ENCODE measurements at places on chromosomes 5 and 9.
A peak's percentile ranks its signal among the peaks of the same experiment; 100 is the strongest.

GRCh38 chr5:173306695-173307094 is 21.5 kb downstream of the STC2 start:
- no peak for DNase-seq

- DNase-seq = peak; percentile 78
Observed at GRCh38 chr5:143495821-143496275, 92.4 kb upstream of the NR3C1 start.

DNA sequence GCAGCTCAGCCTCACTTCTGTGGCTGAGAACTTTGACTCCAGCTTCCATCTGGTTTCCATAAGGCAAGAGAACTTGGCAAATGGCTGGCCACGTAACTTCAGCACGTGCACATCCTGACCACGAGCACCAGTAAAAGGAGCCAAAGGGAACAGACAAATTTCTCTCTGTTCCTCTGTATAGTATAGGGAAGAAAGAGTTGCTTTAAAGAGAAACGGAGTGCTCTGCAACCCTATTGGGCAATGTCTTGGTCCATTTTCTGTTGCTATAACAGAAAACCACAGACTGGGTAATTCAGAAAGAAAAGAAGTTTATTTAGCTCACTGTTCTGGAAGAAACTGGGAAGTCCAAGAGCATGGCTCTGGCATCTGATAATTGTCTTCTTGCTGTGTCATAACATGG is 558.7 kb downstream of the ACTL7B start:
- DNase-seq = no peak

- no peak for DNase-seq
Observed at GRCh38 chr5:102700916-102701315, 54.2 kb upstream of the PAM start.

DNA sequence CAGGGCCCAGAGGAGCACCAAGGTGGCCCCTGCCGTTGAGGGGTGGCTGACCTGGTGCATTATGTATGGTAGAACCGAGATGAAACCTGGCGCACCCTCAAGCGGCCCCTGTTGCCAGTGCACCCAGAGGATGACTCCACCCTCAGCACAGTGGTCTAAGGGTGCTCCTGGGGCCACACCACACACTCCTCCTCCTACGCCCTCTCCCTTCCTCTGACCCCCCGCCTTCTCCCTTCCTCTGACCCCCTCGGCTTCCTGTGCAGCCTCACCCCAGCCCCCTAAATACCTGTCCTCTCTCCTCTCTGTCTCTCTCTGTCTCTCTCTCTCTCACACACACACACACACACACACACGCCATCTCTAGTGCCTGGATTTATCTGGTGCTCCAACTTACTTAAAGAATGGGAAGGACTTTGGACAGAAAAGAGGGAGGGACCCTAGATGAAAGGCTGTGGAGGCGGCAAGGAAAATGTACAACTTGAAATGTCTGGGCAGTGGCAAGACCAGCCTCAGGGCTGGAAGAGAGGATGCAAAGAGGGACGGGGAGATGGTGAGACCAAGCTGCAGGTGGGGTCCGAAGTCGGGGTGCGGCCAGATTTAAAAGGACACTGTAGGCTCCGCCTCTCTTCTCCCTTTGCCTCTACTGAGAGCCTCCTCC is 18.2 kb upstream of the SLC30A5 start:
- no peak for DNase-seq

GRCh38 chr5:178381921-178382695 is 149.5 kb upstream of the PHYKPL start:
- no peak for DNase-seq

- no peak for DNase-seq
Observed at GRCh38 chr9:109447329-109448076, 50.6 kb downstream of the PTPN3 start.

DNA sequence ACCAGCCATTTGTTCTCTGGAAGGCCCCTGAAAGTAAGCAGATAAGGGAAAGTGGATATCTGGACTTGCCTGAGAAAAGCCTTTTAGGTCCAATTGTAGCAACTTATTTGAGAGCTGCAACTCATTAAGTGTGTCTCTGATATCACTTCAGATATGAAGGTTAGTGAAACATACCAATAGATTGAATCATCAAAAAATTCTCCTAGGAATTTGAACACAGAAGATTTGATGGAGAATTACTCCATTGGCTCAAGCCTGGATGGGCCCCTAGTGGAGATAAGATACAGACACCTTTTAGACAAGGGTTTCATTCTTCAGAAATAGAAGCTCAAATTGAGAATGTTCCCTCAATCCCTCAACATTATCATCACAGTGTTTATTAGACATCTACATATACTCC is 356.7 kb downstream of the NDUFS4 start:
- DNase-seq = no peak

DNA sequence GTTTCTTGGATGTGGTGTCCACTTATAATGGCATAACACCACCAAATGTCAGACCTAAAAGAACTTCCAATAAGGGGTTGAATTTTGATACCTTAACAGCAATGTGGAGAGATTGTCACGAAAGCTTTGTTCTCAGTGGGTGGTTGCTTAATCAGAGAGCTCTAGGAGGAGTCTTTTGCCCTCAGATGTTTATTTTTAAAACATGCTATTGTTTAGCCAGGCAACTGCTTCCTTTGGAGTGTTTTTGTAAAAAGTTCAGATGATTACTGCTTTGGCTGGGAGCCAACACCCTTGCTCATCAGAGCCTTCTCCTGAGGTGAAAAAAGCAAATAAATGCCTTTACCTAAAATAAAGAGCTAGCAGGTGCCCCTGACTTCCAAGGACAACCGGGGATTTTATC is 65.0 kb downstream of the SLC1A1 start:
- no peak for DNase-seq

DNA sequence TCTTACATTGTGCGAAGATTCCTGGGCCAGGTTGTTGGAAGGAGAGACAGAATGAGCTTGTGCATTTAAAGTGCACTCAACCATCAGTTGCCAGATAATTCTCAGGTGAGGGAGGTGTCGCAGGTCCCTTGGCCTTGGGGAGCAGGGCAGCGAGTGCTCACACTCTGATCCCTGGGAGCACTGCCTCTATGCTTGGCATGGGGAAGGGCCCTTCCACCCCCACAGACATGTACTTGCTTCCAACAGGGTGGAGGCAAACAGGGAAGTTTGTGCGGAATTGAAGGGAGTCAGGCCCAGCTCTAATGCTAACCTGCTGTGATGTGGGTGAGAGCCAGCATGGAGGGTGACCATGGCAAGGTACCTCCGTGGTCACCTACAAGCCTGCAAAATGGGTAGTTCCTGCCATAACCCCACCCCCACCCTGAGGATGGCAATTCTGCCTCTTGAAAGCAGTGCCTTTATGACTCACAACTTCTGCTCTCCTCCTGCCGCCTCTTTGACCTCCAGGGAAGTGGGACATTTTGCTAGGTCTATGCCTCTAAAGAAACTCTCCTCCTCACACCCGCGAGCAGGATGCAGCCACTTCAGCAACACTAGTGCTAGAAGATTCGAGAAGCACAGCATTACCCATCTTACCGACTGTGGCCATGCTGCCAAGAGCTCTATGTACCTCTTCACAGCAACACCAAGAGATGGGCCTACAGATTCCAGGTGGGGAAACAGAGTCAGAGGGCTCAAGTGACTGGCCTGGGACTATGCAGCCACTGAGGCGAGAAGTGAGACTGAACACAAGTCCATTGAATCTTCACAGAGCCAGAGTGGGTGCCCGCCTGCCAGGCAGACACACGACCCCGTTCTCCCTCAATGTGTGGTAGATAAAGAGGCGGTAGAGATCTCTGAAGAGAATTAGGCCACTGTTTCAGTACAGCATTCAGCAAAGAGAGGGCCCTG is 22.1 kb upstream of the SLC25A51 start:
- DNase-seq = no peak

Data from cerebellum (tissue), 4 donors.